ENCODE measurements at places on chromosomes 11 and 22.

GRCh38 chr11:68792400-68792966, 41.2 kb upstream of the TESMIN start:
- no peak for DNase-seq

DNA sequence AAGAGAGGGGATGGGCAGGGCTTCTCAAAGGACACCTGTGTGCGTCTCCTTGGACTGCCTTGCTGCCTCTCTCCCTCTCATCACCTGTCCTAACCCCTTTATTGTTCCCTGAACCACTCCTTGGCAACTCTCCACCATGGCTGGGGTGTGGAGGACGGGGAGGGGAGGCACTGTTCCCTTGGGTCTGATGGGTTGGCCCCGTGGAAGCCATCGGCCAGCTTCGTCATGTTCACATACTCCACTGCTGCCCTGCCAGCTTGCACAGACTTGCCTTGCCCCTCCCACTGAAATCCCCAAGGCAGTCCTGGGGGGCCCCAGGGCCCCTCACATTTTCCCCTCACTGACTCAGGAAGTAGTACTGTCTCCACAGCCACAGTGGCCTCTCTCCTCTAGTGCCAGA, 36.1 kb upstream of the LRRC32 start:
- no peak for DNase-seq

DNA sequence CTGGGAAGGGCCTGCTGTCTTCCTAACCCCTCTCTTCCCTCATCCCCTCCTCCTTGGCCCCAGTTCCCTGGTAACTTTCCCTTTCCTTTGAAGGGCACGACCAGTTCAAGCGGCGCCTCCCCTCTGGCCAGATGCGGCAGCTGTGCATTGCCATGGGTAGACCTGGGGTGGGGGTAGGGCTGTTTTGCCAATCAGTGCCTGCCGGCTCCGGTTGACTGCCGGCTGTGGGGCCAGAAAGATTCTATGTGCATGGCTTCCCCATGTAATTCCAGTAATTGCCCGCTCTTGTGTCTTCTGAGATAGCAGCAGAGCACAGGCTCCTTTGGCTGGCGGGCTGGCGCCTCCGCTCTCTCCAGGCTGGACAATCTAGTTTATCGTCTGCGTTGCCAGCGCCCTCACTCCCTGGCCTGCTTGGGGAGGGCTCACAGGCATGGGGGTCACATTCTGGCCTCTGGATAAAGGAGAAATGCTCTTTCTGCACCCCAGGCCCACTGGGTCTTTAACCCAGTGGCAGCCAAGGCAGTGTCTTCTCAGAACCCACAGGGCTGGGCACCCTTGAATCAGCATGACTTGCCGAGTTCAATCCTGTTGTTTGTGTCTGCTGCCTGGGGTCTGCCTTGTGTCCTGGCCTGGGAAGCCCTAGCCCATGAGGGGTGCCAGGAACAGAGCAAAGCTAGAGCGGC, 9.4 kb downstream of the SIDT2 start:
- DNase-seq: no peak

GRCh38 chr11:29534836-29535235, 482.0 kb downstream of the KCNA4 start:
- DNase-seq: no peak

GRCh38 chr11:93542811-93543229, 371 bp downstream of the SMCO4 start:
- no peak for DNase-seq

DNA sequence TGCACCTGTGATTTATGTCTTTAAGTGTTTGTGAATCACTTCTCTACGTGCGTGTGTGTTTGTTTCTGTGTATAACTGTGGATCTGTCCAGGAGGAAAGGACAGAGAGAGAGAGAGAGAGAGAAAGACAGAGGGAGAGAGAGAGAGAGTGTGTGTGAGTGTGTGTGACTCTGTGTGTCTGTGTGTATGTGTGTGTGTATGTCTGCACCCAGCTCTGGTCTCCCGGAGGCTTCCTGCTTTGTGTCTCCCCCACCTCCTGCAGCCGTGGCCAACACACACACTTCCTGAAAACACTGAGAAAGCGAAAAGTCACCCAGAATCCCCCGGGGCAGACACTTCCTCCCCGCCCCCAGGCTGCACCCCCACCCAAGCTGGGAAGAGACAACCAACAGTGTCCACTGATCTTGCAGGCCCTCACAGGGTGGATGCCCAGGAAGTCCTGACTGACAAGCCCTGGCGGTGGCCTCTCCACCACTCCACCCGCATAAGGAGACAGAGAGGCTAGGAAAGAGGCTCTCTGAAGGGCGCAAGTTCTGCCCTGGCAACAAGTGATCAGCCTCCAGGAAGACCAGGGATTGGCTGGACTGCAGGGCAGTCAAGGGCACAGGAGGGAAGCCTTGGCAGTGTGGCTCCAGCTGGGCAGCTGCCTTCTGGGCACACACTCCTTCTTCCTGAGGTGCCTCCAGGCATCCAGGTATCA, 30.0 kb downstream of the ARAP1 start:
- peak; percentile 71 for DNase-seq

GRCh38 chr11:2387266-2387987, 10.3 kb downstream of the CD81 start:
- no peak for DNase-seq

GRCh38 chr11:70122490-70123198, 44.5 kb downstream of the ANO1 start:
- DNase-seq: no peak

- no peak for DNase-seq
These were observed 37.7 kb upstream of the ANO1 start for GRCh38 chr11:70040452-70040851.

GRCh38 chr22:28246397-28246796, 327.3 kb upstream of the PITPNB start:
- DNase-seq: no peak

DNA sequence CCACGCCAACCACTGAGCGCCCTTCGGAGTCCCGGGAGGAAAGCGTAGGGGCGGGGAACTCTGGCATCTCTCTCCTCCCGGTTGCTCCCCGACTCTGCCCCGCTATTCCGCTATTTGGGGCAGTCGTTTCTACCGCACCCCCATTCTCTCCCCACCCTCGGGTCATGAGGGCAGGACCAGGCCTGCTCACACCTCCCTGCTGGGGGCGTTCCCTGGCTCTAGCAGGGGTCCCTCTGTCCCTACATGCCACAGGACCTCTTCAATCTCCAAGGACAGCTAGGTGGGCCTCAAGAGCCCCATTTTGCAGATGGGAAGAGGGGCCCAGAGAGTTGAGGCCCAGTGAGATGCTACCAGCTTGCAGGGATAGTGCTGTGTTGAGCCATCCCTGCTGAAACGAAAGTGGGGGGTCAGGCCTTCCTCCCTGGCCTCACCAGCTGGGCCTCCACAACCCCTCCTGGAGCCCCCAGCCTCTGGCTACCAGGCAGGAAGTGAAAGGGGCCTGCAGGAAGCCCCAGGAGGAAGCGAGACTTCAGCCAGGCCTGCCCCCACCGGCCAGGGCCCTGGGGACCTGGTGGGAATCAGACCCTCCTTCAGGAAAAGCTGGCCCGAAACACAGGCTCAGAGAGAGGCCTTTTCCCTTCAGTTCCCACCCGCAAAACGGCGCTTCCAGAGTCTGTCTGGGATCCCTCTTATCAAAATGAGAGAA, 5.5 kb upstream of the SHISA8 start:
- no peak for DNase-seq

DNA sequence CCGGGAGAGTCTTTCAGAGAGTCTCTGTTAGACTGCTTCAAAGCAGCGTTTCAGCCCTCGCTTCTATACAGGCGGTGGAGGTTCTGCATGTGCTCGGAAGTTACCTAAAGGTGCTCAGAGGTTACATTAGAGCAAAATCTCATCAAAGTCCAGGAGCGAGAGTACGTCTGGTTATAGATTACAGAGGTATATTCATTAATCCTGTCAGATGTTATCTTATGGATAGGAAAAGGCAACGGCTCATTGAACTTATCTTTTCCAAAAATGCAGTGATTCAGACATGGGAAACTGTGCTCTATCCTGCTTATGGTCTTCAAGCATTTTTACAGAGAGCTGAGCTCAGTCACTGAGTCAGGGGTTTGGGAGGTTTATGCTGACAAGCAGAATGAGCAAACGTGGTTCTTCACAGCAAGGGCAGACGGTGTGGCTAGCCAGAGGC, 9.1 kb upstream of the ZBED5 start:
- DNase-seq: no peak

DNA sequence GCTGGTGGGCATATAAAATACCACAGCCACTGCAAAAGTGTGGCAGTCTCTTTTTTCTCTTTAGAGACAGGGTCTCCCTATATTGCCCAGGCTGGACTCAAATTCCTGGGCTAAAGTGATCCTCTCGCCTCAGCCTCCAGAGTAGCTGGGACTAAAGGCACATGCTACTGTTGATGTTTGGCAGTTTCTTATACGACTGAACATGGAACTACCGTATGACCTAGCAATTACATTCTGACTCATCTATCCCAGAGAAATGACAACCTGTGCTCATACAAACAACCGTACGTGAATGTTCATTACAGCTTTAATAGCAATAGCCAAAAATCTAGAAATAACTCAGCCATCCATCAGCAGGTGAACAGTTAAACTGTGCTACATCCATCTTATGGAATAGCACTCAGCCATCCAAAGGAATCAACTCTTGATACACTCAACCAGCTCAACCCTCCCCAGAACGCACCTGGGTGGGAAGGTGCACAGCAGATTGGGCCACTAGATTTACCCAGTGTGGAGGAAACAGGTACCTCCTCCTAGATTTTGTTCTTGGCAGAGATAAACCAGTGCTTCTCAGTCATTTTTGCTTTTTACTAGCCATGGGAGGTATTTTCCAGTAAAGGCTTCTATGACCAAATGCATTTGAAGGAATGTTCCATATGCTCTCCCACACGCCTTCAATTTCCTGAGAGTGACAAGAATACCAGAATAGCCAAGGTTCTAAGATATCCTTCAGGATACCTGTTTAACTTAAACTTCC, 130.5 kb downstream of the MED15 start:
- no peak for DNase-seq

DNA sequence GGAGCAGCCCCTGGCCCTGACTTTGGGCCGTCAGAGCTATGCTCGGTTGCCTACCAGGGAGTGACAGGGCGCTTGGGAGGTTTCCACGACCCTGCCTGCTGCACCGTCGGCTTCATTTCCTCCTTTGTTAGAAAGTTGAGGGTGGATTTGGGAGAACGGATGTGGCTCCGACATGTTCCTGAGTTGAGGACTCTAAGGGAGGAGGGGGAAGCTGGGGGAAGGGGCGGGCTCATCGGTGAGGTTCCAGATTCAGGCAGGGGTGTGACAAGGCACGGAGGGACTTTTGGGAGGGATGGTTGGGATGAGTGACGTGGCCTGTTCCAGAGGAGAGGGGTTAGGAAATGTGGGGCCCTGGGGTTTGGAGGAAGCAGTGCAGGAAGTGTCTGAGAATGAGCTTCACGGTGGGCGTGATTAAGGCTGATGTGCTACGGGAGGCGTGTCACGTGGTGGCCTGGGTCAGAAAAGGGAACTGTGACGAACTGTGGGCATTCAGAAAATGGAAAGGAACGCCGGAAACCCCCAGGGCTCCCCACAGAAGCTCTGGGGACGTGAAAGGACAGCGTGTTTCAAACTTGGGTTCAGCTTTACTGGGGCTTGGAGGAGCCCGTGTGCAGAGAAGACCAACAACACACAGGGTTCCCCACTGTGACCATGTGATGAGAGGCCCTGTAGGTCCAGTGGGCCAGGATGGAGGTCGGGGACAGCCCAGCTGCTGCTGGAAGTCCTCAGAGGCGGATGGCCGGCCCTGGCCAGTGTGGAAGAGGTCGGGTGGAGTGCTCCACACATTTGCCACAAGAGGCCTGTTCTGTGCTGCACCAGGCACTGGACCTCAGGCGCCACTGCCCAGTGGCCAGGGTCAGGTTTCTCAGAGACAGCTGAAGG, 2.8 kb downstream of the PARVB start:
- DNase-seq: peak; percentile 57

- no peak for DNase-seq
These were observed 66.3 kb downstream of the PRDM11 start for GRCh38 chr11:45212566-45213315.

- no peak for DNase-seq
These were observed 31.2 kb upstream of the ETS1 start for GRCh38 chr11:128618603-128619002.

- DNase-seq: peak; percentile 50
These were observed 3.6 kb upstream of the TBC1D22A start for GRCh38 chr22:46758867-46759290.

- no peak for DNase-seq
These were observed 2.8 kb upstream of the UPK2 start for GRCh38 chr11:118953265-118953664.

DNA sequence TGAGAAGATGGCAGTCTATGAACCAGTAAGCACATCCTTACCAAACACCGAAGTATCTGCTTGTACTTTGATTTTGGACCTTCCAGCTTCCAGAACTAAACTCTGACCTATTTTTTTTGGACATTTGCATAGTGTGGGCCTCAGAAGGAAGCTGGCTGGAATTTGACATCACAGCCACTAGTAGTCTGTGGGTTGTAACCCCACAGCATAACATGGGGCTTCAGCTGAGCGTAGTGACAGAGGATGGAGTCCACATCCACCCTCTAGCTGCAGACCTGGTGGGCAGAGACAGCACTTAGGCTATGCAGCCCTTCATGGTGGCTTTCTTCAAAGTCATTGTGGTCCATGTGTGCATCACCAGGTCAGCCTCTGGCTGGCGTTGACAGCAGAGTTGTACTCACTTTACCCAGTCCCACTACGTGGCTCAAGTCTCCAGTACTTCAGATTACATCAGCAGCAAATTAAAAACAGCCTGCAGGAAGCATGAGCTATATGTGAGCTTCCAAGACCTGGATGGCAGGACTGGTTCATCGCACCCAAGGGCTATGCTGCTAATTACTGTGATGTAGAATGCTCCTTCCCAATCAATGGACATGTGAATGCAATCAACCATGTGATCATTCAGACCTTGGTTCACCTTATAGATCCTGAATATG, 58.6 kb upstream of the VPREB1 start:
- DNase-seq: no peak

DNA sequence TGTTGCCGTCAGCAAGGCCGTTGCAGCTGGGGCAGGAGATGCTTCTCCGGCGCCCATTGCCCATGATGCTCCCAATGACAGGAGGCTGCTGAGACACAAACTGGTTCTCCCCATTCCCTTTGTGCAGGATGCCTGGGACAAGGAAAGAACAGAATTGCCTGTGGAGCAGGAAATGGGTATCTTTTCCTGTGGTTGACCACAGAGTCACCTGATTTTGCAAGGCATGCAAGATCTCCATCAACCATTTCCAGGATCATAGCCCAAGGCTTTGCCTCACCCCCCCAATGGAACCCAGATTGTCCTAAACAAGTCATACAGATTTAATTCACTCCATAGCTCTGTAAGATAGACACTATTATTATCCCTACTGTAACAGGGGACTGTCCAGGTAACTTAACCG, 148.1 kb upstream of the NARS2 start:
- no peak for DNase-seq

All from stimulated activated CD4-positive, alpha-beta T cell treated with anti-CD3 and anti-CD28 coated beads, Interleukin-2, amount 100 ng/mL, for 48 hours (primary cell).